ENCODE measurements at places on chromosomes 16 and 17.

GRCh38 chr16:60166-60565, 6.5 kb downstream of the SNRNP25 start:
- no peak for DNase-seq

DNA sequence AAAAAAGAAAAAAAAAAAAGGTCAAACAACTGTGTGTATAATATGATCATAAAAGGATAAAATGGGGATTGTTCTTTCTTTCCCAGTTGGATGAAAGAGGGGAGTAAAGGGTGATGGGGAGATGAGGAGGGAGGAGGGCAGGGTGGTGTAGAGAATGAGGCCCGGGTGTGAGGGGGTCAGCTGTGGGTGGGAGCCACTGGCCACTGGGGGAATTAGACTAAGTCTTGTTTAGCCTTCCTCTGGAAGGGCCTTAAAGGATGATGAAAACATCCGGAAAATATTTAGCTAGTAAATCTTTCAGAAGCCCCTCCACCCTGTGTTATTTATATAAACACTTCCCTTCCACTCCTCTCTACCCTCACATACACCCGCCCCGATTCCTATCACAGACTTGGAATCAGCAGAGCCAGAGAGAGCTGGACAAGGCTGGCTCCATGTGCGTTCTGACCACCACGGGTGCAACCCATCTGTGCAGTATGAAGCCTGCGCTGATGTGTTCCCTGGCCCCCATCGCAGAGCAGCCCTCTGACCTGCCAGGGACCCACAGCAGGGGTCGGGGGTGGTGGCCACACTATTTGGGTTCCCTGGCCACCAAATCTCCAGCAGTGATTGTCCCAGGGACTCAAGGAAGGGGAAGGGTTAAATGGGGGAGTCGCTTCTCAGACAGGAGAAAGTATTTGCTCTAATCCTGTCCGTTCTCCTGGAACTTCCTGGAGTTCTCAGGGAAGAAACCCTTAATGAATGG, 72.7 kb downstream of the GAS7 start:
- DNase-seq, result no peak

DNA sequence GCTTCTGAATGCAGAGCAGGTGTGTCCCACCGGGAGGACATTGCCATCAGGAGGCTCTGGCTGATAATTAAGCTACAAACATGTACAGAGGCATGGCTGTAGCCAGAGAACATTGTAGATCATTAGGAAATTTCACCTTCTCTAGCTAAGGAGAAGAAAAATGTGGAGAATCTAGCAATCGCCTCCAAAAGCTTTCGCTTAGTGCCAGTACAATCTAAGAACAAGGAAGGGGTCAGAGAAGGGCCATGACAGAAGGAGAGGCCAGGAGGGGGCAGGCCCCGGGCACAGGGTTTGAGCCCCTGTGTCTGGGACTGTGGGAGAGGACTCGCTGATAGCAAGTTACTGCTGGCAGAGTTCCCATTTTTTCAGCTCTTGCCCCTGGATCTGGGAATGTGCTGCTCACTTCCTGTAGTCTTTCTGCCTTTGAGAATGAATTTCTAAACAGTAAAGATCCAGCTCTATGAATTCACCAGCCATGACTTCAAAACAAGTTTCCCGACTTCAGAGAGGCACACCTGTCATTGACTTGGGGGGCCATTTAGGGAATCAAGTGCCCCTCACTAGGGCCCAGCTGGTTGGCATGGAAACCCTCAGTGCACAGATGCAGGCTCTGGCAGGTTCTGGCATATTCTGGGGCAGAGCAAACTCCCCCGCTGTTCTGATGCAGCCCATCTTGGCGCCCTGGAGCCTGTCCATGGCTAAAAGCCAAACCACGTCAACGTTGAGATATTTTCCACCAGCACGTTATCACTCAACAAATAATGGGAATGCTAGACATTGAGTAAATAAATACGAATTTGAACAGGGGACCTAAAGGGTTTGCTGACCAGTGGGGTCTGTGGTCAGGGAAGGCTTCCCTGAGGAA, 59.5 kb upstream of the CACNG4 start:
- no peak for DNase-seq

DNA sequence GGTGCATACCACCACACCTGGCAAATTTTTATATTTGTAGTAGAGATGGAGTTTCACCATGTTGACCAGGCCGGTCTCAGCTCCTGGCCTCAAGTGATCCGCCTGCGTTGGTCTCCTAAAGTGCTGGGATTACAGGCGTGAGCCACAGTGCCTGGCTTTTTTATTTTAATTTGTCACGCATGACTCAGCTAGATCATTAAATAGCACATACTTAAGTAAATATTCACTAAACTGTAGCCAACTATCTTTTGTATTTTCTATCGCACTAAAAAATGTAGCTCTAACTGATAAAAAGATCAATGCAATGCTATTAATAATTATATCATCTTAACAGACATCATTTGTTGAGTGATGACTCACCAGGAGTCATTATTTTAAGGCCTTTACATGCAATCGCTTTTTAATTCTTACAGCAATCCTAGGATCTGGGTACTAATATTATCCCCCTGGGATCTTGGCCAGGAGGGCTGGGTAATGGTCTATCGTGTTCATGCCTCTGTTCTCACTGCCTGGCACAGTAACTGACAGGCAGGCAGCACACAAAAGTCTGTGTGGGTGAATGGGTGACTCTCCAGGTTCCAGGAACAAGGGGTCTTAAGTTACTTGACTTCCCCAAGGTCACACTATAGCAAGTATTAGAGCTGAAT, 693.5 kb upstream of the EEF2KMT start:
- no peak for DNase-seq

DNA sequence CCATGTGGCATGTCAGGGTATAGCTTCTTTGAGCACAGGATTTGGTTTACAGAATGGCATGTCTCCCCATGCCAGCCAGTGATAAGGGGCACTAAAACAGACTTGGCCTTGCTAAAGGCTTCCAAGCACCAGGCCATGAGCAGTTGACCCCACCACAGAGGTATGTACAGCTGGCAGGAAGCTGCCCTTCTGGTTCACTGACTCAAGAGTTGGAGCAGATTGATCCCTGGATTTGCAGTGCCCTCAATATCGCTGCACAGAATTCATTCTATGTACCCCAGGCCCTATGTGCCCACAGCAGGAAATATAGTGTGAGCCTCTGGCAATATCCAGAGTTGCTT, 24.3 kb downstream of the HLF start:
- DNase-seq, result no peak

GRCh38 chr16:88653101-88653500, 2.2 kb upstream of the CYBA start:
- no peak for DNase-seq

GRCh38 chr17:44529864-44530263, 26.7 kb upstream of the GPATCH8 start:
- DNase-seq, result no peak

GRCh38 chr16:64782484-64782883, 339.4 kb downstream of the CDH11 start:
- DNase-seq, result no peak

- peak; percentile 77 for DNase-seq
These were observed 26.2 kb upstream of the RFFL start for GRCh38 chr17:35089586-35090296.

DNA sequence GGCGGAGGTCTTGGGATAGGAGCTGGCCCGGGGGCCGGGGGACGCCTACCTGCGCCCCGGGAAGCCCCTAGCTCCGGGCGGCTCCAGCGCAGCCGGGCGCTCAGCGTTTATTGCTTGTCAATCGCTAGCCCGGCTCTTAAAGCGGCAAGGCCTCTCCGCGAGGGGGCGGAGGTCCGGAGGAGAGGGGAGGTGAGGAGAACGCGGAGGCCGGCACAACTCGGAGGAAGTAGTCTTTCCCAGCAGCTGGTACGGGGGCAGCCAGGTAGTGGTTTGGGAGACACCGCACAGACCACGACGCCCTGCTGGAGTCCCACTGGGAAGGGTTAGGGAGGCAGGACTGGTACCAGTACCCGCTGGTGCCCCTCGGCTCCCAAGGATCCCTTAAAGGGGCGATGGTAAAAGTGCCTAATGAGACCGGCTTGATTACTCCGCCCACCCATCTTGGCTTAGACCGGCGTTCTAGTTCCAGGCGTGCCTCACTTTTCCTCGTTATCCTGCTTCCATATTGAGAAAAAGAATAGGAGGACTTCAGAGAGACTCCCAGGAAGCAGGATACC, at the start of gene MPP2:
TSS of gene MPP2 (minus strand) at position 112 of the 557 bp plus-strand sequence. CDS start 3,076 bp downstream, outside the sequence.
- peak; percentile 16 for DNase-seq

GRCh38 chr17:72388765-72389473, 268.1 kb downstream of the SOX9 start:
- no peak for DNase-seq

DNA sequence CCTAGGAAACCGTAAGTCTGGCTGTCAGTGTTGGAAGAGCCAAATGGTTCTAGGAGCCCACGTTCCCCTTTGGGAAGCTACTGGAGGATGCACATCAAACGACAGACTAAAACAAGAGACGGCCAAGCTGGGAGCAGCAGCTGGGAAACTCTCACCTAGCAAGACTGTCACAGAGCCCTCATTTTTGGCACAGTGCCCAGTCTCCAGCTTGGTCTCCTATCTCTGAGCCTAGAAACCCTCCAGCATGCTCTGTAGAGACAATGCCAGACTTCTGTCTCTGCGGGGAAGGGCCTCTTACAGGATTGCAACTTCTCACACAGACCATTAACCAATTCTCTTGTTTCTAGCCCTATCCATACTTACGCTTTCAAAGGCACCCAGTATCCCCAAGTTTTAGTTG, 23.5 kb downstream of the GTF3C1 start:
- DNase-seq, result no peak

- no peak for DNase-seq
These were observed 1.7 kb downstream of the CMTM3 start for GRCh38 chr16:66605979-66606751.

DNA sequence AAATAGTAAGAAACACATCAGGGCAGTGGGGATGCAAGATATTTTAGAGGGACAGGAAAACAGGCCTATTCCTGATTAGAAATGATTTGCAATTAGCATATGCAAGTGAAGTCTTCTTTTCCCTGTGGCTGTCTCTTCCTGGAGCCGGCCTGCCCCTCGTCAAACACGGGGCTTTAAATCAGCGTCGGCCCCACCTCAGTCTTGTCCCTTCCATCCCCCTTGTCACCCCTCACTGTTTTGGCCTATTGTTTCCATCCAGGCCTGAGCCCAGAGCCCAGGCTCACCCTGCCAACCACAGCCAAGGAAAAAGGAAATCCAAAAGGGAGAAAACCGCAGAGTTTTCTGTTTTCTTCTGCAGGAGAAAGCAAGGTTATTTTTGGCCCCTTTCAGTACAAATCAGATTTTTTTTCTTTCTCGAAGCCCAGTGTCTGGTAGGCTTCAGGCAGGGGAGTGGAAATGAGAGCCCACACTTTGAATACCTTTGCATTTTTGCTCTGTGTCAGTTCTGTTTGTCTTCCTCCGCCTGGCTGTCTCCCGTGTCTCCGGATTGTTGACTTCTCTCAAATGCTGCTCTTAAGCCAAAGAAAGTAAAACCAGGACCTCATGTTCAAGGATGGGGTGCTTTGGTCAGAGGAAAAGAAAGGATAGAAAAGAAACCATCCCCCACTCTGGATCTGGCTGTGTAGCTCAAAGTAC, 399.9 kb upstream of the CDH11 start:
- DNase-seq, result no peak

DNA sequence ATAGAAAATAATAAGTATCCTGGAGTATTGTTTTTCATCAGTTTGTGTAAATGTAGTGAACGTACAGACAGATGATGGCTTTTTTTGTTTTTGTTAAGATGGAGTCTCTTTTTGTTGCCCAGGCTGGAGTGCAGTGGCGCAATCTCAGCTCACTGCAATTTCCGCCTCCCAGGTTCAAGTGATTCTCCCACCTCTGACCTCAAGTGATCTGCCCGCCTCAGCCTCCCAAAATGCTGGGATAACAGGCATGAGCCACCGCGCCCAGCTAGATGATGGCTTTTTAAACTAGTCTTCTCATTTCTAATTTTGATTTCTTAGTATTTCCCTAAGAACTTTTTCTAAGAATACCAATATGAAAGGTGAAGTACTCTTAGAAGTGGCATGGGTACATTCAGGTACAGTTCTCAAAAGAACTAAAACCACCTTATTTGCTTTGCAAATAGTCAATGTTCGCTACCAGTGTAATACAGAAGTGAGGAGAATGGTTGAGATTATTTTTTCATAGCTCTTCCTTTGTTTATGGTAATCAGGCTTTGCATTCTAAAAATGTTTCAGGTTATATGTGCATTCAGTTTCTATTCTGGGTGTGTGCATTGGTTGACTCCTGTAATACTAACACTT, 34.2 kb downstream of the TTC19 start:
- DNase-seq, result no peak
